ENCODE measurements at places on chromosomes 13 and 19.

GRCh38 chr19:9727644-9728043 is 40.9 kb downstream of the ZNF846 start:
- DNase-seq: no peak

DNA sequence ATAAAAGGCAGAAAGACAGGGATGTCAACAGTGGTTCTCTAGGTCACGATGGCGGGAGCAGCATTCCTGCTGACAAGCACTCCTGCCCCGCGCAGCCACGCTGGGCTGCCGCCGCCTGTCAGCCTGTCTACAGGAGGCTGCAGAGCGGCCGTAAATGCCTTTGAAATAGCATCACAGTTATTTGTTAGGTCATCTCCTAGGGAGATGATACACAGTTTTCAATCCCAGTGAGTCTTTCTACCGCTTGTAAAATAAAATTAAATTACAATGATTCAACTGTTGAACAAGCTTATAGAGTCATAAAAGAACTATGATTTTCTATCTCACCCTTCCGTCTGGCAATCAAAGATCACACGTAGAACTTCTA is 7.3 kb upstream of the SLC7A9 start:
- DNase-seq: no peak

GRCh38 chr19:30488191-30488590 is 116.0 kb downstream of the ZNF536 start:
- no peak for DNase-seq

- no peak for DNase-seq
These were observed 10.5 kb downstream of the NAXD start for GRCh38 chr13:110625771-110626321.

DNA sequence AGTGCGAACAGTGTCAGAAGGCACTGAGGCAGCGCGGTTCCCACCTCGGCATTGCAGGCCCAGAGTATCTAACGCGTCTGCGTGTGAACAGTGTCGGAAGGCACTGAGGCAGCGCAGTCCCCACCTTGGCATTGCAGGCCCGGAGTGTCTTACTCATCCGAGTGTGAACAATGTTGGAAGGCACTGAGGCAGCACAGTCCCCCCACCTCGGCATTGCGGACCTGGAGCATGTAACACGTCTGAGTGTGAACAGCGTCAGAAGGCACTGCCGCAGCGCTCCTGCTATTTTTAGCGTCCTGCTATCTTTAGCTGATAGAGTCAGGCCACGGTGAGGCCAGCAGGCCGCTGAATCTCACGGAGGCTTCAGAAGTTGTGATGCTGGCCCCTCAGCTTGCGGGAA is 39.6 kb downstream of the ATP11A start:
- no peak for DNase-seq

DNA sequence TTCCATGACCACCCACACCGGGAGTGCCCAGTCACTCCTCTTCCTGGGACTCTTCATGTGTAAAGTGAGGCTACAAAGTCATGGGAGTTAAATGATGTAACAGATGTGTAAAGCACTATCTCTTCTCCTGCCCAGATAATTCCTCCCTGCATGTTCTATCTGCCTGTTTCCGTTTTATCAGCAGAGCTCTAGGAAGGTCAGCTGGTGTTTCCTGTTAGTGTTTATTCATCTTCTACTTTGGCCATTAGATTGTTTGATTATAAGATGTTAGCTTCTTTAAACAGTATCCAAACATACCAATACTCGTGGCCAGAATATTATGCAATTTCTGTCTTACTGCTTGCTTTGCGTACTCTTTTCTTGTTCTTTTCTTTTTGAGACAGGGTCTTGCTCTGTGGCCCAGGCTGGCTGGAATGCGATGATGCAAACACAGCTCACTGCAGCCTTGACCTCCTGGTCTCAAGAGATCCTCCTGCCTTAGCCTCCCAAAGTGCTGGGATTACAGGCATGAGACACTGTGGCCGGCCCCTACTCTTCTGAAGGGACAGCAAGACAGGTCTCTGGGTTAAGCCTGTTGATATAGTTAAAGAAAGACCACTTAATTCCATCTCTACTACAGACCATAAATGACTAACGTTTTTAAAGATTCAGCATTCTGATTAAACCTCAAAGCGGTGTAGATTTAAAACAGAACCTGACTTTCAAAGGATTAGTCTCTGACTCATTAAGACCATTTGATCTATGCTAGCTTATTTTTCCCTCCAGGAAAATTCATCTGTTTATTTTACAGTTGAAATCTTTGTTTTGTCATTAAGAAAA is 97.4 kb upstream of the AKAP11 start:
- DNase-seq: no peak

DNA sequence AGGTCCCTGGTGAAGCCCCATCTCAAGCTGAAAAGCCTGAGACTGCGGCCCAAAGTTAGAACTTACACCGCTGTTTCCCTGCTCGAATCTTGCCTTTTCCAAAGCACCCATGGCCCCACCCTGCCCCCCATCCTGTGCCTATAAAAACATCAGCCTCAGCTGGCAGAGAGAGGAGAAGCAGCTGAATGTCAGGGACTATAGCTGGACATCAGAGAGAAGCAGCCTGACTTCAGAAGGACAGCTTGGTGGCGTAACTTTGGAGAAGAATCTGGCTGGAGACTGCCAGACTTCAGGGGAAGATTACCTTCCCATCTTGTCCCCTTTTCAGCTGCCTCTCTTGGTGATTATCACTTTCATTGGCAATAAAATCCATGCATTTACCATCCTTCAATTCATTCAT is 9.3 kb upstream of the RCBTB2 start:
- DNase-seq: no peak

DNA sequence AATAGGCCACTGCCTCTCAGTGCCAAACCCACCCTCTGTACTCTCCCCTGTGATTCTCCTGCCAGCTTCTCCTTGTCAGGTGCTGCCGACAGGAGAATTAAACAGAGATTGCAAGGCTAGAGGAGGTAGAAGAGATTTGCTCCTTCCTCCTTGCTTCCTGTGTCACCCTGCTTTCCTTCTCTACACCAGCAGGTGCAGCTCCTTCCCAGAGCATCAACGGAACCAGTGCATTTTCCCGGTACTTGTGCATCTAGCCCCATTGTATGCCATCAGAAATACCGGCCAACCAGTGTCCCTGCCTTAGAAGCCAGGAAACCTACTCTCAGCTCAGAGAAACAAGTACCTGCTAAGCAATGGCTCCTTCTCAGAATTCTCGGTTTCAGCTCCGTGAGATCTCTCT is 253.2 kb downstream of the SUCLA2 start:
- no peak for DNase-seq

DNA sequence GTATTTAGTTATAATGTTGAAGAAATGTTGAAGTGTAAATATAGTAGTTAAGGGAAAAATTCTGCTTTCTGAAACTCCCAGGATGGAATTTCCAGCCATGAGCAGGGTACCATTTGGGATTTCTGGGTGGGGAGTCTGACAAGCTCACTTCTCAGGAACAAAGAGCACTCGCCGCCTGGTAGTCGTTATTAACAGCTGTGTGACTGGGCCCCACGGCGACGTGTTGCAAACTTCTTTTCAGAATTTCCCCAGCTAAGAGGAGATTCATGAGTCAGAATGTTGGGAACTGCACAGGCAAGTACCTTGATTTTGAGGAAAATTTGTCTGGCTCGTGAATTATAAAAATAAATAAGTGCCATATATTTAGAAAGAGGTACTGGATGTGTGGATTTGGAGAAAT is 103.7 kb downstream of the LACC1 start:
- DNase-seq: no peak

- no peak for DNase-seq
These were observed 41.2 kb upstream of the FAM124A start for GRCh38 chr13:51180853-51181511.

DNA sequence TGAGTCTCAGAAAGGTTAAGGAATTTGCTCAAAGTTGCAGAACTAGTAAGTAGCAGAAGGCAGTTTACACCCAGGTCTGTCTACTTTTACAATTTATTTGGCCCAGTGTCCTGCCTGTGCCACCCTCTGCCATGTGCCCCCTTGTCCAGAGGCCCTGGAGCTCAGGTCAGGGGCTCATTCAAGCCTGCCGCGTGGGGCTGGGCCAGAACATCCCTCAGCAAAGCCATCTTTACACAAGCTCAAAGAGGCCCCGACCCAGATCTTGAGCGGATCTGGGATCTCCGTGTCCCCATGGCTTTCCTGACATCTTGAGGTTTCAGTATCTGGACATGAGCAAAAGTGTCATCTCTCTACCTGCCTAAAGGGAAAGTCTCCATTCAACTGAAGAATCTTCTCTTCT is 76.4 kb upstream of the VSTM2B start:
- no peak for DNase-seq

DNA sequence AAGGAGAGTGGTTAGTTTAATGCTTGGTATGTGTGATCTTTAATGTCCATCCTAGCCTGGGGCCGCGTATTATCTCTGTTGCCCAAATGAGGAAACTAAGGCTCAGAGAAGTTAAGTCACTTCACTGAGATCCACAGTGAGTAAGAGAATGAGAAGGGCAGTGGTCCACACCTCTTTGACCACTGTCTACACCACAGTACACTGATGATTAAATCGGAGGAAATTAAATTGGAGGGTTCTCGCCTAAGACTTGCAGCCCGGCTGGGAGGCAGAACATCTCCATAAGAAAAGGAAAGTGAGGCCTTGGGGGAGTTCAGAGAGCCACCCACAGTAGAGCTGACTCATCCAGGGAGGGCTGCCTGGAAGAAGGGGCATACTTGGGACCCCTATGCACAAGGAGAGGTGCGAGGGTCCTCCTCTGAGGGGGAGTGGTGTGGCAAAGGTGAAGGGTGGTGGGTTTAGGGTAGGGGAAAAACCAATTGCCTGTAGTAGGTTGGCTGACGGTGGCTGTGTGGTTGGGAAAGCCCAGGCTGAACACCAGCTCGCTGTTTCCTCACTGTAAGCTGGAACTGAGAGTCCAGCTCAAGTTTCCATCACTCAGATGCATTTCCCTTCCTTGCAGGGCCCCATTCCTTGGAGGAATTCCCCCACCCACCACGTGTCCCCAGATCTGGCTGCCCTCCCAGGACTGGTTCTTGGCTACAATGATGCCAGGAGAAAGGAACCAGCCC is 15.0 kb upstream of the DHRS12 start:
- no peak for DNase-seq

DNA sequence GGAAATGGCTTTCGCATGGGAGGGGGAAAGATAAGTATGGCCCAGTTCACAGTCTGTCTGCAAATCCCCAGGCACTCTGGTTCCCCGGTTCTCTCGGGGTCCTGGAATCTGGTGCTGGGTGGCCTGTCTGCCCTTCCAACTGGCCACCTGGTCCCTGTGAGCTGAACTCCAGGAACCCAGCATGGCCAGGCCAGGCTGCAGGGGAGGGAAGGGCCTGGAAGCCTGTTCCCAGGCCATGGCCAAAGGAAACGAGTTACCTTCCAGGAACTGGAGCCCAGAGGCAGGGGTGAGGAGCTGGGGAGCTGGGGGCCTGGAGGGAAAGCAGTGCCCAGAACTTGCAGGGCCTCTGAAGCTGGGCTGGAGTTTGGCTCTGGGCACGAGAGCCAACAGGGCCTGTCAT is 19.1 kb upstream of the PNMA8C start:
- DNase-seq: no peak

Data from DMS53 (cell line).